ENCODE measurements at places on chromosomes 16 and 17.
A peak's percentile ranks its signal among the peaks of the same experiment; 100 is the strongest.

DNA sequence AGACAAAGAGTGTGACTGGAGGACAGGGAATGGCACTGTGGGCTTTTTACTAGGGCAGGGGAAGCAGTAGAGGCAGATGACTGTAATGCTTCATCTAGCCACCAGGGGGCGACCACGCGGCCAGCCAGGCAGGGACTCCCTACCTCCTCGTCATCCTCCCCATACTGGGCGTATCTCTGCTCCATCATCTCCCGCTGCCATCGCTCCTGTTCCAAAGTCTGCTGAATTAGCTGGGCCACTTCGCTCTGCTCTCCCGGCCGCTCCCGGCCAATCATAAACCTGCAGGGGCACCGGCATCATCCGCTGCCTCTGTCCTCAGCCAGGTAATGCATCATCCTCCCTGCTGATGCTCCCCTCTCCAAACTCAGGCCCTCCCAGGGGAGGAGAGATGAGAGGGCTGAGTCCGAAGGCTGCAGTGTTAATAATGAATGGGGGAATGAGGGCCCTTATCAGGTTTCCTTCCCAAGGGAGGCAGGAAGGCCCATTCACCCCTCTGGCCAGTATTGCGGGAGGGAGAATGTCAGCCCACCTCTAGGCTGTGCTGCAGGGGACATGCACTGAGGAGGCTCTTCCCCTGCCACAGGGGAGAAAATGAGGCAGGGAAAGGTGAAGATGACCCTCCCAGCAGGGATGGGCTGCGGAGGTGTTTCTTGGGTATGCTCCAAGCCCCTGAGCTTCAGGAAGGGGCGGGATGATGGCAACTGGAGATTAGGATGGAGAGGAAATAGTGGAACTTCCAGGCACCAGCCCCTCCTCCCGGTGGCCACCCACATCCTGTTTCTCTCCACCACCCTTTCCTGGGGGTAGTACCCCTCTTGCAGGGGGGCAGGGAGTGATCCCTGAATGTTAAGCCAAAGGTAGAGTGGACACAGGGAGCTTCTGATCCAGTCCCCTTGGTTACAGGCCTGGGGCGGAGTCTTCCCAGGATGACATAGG is 10.3 kb upstream of the SAMD14 start:
- peak; percentile 88 for DNase-seq

- DNase-seq, result peak; percentile 81
Observed at GRCh38 chr17:59853168-59853918, 39.4 kb downstream of the TUBD1 start.

- DNase-seq, result peak; percentile 66
Observed at GRCh38 chr17:44878627-44879221, 20.5 kb downstream of the EFTUD2 start.

GRCh38 chr17:40343219-40344119 is 21.1 kb downstream of the GJD3 start:
- no peak for DNase-seq

GRCh38 chr16:85754413-85754812 is 3.5 kb upstream of the C16orf74 start:
- no peak for DNase-seq

DNA sequence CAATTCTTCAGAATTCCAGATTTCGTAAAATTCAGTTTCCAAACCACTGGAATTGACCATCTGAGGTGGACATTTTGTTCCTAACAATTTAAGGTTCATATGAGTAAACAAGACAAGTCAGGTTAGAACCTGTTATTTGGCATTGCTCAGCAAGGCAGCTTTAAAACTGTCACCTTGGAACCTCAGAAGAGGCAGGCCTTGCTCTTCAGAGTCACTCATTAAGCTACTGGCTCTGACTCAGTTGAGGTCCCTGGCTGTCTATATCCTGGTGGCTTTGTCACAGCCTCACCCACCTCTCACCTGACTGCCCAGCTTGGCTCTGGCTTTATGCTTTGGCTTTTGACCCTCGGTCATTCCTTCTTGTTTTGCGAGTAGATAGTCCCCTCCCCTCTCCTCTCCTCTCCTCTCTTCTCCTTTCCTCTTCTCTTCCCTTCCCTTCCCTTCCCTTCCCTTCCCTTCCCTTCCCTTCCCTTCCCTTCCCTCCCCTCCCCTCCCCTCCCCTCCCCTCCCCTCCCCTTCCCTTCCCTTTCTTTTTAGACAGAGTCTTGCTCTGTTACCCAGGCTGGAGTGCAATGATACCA is 238.4 kb downstream of the SHISA9 start:
- DNase-seq, result no peak

GRCh38 chr17:79945591-79946255 is 89.9 kb downstream of the TBC1D16 start:
- DNase-seq, result no peak

DNA sequence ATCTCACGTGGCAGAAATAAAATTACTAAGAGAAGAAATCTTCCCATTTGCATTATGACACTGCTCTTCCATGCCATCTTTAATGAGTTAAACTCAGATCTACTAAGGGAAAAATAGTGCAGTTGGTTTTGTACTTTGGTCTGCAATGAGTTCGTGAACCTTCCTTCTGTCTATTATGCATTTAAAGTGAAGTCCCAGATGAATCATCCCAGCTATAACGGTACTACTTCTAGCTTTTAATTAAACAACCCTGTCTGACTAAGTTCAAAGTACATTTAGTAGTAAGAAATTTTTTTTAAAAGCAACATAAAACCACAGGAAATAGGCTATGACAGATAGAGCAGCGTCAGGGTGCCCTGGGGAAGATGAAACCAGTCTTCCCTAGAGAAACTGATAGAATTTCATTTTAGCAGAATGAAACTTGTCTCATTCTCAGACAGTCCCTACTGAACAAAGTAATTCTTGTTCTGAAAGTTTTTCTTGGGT is 1.8 kb downstream of the TMIGD1 start:
- no peak for DNase-seq

GRCh38 chr17:7852262-7852670 is 2.6 kb upstream of the TMEM88 start:
- no peak for DNase-seq

DNA sequence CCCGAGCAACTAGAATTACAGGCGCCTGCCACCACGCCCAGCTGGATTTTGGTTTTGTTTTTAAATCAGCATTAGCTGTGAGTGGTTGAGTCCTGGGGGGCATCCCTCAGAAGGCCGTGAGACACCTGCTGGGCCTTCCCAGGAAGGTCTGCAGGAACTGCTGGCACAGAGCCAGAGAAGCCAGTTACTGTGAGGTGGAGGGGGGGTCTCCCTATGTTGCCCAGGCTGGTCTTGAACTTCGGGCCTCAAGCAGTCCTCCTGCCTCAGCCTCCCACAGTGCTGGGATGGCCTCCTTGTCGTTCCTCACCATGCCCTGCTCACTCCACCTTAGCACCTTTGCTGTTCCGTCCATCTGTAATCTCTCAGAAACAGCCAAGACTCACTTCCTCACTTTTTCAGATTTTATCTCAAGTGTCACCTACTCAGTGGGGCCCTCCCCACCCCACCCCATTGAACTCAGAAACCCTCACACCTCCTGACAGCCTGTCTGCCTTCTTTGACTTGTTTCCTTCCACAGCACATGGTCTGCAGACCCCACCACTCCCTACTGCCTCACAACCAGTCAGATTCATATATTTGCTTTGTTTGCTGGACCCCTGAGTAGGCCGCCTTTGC is 62.3 kb downstream of the WSB1 start:
- no peak for DNase-seq

DNA sequence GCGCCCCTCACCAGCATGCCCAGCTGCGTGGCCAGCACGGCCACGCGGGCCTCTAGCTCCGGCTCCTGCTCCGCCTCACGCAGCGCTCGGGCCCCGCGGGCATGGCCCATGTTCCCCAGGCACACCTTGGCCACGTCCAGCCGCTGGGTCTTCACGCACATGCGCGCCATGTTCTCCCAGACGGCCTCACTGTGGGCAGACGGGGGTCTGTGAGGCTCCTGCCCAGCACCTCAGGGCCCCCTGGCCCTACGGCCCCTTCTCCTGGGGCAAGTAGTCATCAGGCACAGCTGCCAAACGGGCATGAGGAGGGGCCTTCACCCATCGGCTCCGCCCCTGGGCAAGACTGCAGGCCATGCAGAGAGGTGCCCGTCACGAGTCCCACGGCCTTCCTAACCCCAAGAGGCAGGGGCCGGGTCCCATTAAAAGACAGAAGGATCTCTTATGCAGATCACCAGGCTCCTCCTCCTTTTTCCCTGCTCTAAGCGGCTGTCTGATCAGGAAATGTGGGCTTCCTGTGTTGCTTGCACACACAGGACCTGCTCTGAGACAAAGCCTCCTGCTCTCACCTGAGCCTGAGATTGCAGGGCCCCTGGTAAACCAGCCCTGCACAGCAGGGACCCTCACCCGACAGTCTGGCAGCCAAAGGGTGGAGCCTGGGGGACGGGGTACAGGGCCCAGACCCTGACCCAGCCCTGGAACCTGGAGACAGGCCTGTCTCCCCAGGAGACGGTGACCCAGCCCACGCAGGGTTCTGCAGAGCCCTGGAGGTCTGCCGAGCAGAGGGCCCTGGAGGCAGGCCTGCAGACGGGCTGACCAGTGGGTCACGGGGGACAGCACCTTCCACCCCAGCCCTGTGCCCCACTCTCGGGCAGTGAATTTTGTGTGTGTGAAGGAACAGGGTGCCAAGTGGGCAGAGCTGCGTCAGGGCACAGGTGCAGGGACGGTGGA is 6.6 kb upstream of the TMEM204 start:
- no peak for DNase-seq

DNA sequence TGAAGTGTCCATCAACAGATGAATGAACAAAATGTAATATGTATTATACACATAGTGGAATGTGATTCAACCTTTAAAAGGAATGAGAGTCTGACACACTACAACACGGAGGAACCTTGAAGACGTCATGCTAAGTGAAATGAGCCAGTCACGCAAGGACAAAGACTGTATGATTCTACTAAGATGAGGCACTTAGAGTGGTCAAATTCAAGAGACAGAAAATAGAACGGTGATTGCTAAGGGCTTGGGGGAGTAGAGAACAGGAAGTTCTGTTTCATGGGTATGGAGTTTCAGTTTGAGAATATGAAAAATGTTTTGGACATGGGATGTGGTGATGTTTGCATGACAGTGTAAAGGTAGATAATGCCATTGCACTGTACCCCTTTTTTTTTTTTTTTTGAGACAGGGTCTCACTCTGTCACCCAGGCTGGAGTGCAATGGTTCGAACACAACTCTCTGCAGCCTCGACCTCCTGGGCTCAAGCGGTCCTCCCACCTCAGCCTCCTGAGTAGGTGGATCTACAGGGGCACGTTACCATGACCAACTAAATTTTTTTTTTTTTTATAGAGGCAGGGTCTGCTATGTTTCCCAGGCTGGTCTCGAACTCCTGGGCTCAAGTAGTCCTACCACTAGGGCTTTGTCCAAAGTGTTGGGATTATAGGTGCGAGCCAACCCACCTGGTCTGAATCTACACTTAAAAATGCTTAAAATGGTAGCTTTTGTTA is 2.9 kb upstream of the CCDC102A start:
- DNase-seq, result no peak
